Stimulated activated CD4-positive, alpha-beta T cell treated with anti-CD3 and anti-CD28 coated beads, Interleukin-4, amount 100 ng/mL, for 4 hours (primary cell): ENCODE measurements at places on chromosomes 16 and 17.
A peak's percentile ranks its signal among the peaks of the same experiment; 100 is the strongest.

DNA sequence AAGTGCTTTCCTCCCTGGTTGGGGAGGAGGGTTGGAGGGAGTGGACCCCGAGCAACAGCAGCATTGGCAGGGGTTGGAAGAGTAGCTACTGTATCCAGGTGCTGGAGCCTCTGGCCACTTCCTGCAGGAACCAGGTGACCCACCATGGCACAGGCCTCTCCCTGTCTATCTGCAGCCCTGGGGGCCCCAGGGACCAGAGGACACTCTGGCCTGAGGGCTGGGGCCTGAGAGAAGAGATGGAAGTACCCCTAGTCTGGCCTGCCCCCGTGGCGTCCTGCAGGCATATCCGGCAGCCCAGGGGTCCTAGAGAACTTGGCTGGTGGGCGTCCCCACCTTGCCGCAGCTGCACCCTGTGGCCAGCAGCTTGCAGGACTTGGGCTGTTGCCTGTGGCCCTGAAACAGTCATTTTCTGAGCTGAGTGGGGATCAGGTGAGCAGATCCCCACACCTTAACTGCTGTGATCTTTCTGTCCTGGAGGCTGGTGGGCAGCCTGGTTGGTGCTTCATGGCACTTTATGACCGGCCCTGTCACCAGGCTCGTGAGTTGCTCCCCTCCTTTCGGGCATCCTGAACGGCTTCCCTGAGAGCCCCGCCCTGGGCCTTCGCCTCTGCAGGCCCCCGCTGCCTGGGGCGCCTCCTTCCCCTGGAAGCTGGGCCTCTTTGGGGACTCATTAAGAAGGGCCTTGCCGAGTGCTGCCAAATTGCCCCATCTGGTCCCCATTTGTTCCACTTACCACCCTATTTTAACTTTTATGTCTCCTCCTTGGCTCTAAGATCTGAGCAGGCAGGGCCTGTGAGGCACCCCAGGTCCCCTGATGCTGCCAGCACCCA, 298.6 kb downstream of the SEC14L1 start:
- no peak for DNase-seq

DNA sequence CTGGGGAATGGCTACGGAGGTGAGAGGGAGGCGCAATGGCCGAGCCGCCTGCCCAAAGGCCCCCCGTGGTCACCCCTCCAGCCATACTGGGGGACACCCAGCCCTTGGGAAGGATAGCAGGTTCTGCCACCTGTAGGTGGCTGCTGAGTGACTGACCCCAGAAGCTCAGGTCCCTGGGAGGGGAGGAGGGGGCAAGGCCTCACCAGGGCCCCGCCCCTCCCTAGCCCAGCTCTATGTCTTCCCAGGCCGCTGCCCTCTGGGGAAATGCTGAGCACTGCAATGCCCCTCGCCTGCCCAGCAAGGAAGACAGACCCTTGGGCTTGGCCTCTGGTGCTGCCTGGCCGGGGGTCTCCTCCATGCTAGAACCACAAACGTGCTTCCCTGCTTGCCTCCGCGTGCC, 11.4 kb upstream of the CLDN9 start:
- no peak for DNase-seq

DNA sequence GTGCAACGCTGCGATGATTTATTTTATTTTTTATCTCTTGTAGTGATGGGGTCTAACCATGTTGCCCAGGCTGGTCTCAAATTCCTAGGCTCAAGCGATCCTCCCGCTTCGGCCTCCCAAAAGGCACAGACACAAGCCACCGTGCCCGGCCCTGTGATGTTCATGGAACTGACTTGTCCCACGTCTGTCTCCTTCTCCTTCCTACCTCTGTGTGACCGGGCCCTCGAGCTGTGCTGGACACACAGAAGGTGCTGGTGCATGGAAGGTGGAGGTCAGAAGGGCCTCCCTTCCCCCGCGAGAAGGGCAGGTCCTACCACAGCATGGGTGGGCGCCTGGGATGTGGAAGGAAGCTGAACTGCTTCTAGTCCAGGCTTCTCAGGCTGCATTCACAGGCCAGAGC, 88.0 kb downstream of the SEC14L1 start:
- no peak for DNase-seq

DNA sequence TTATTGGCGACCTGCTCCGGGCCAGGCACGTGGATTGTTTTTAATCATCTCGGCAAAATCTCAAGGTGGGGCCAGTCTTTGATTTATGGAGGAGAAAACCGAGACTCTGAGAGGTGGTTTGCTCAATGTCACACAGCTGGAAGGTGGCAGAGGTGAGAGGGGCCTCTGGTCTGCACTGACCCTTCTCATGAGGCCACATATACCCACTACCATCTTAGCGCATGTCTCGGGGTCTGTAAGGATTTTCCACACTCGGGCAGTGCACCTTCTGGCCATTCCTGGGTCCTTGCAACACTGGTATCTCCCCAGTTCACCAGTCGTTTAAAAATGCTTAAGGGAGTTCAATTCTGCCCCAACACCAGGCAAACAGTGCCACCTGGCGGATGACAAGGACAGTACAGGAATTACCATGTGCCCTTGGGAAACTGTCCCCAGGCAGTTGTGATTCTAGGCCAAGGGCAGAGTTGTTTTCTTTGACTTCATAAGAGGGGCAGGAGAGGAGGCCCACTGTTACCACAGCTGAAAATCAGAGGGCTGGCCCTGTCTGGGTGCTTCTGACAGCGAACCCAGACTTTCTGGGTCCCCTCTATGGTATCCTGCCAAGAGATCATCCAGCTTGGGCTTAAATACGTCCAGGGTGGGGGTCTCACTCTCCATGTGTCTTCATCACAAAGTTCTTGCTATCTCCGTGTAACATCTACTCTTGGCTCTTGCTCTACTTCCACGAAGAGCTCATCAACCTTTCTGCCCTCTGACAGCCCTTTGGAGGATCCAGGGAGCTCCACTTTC, 39.4 kb upstream of the RAI1 start:
- peak; percentile 76 for DNase-seq

- DNase-seq: no peak
Measured at GRCh38 chr17:6452471-6453266, 8.4 kb downstream of the PIMREG start.

- no peak for DNase-seq
Measured at GRCh38 chr17:4886830-4887229, 12.5 kb upstream of the C17orf107 start.

GRCh38 chr17:6457688-6458459, 13.6 kb downstream of the PIMREG start:
- DNase-seq: no peak

GRCh38 chr17:75178453-75178852, 4.3 kb downstream of the SUMO2 start:
- no peak for DNase-seq

- DNase-seq: no peak
Measured at GRCh38 chr17:52178012-52178411, 19.5 kb upstream of the CA10 start.
